ENCODE measurements at places on chromosomes 2 and 18.

GRCh38 chr2:23828986-23829385 is 97.9 kb downstream of the ATAD2B start:
- DNase-seq: no peak

DNA sequence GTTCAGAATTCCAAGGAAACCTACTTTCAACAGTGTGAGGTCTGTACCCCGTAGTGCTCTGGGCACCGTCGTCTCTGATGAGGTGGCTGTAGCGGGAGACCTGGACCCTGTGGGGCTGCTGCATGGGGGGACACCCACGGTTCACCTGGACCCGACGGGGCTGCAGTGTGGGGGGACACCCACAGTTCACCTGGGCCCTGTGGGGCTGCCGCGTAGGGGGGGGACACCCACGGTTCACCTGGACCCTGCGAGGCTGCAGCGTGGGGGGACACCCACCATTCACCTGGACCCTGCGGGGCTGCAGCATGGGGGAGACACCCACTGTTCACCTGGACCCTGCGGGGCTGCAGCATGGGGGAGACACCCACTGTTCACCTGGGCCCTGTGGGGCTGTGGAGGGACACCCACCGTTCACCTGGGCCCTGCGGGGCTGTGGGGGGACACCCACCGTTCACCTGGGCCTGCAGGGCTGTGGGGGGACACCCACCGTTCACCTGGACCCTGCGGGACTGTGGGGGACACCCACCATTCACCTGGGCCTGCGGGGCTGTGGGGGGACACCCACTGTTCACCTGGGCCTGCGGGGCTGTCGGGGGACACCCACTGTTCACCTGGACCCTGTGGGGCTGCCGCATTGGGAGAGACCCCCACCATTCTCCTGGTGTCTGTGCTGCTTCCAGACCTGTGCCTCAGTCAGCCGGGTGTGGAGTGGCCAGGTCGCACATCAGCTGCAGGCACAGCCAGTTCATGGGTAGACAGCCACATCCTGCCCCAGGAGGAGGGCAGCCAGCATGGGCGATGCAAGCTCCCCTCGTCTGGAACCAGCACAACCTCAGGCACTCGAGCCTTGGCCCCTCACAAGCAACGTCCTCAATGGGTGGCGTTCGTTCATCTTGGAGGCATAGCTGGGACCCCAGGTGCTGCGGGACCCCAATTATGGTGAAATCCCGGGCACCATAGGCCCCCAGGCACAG is 114.5 kb downstream of the TMEM18 start:
- DNase-seq: no peak

DNA sequence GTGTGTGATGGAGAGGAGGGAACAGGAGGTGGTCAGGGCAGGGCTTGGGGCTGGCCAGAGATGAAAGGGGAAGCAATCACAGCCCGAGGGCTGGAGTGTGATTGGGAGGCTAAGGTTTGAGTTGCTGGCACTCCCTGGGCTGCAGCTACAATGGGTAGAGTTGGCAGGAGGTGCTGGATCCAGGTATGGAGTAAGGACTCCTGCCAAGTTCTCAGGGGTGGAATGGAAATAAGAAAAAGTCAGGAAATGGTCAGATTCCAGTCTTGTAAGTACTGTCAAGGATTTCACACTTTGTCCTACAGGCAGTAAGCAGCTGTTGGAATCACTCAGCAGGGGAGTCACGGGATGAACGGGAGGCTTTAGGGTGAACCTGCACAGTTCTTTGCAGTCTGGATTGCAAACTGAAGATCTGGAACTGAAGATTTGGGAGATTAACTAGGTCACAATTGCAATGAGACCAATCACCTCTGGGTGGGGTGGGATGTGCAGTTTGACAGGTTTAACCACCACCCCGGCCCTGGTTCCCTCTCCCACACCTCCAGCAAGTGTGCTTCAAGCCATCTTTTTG is 10.9 kb upstream of the INPP5D start:
- DNase-seq: no peak

DNA sequence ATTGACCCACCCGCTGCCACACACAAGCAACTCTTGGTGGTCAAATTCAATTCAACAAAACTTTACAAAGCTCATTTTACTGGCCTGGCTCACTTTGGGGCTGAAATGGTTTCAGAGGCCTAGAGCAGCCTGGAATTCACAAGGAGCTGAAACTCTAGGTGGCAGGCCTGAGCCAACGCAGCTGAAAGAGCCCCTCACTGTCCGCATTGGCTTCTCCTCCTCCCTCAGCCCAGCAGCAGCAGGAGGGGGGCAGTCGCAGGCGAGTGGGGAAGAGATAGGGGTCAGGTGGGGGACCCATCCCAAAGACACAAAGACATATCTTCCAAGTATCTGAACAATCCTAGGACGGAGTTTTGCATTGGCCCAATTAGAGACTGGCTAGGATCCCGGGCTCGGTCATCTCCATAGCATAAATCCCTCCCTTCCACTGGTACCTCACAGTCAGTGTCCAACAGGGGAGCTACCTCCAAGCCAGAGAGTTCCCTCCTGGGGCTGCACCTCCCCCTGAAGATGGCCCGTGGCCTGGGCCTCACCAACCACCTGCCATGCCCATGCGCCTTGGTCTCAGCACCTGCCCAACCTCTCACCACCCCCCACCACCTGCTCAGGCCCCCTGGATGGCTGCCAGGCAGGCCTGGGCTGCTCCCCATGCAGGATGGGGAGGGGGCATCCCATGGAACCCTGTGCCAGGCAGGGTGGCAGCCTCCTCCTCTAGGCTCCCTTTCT is 113.4 kb downstream of the ZBTB7C start:
- no peak for DNase-seq

DNA sequence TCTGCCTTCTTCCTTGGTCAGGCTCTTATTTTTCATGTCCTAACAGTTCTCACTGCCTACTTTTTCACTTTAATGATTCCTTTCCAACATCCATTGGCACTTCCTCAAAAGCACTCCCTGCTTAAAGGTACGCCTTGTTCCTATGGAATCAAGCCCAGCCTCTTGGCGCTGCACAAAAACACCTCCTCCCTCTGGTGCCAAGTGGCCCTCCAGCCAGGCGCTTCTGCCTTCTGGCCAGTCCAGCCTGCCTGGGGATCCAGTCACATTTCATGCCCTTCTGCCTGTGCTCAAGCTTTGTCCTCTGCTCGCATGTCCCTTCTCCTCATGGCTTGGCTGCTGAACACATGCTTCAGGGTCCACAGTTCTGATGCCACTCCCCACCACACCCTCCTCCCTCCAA is 6.3 kb downstream of the TPRKB start:
- DNase-seq: no peak

- DNase-seq: no peak
Measured at GRCh38 chr2:46239847-46240181, 57.4 kb upstream of the EPAS1 start.

- no peak for DNase-seq
Measured at GRCh38 chr2:13638181-13638580, 921.4 kb downstream of the TRIB2 start.

DNA sequence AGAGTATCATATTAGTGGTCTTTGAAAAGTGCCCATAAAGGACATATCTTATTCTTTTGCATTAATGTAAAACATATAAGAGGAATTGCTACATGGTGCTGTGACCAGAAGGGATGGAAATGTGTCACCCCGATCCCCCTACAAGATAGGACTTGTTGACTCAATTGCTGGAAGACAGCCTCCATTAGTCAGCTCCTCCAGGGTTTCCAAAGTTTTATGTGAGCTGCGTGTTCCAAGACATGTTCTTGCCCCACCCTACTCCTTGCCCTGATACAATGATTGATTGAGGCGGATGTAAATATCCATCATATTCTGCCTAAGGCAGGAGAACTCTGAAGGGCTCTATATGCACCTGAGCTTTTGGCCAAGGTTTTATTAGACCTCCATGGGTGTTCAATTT is 541.0 kb upstream of the ZEB2 start:
- DNase-seq: no peak

GRCh38 chr2:64001382-64002101 is 17.7 kb downstream of the VPS54 start:
- DNase-seq: no peak

- DNase-seq: no peak
Measured at GRCh38 chr18:35131387-35132020, 90.3 kb downstream of the MAPRE2 start.

GRCh38 chr2:170739507-170740046 is 24.4 kb downstream of the SP5 start:
- DNase-seq: no peak

DNA sequence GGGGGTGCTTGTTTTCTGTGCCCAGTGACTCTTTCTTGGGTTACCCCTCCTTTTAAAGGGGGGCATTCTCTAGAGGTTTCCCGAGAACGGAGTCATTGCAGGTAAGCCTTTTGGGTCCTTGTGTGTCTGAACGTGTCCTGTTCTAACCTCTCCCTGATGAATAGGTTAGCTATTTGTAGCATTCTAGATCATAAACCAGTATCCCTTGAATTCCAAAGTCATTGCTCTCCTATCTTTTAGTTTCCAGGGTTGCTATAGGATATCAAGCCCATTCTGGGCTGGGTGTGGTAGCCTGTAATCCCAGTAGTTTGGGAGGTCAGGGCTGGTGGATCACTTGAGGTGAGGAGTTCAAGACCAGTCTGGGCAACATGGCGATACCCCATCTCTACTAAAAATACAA is 65.9 kb upstream of the YWHAQ start:
- no peak for DNase-seq

- no peak for DNase-seq
Measured at GRCh38 chr2:215431290-215431689, 4.6 kb downstream of the FN1 start.

DNA sequence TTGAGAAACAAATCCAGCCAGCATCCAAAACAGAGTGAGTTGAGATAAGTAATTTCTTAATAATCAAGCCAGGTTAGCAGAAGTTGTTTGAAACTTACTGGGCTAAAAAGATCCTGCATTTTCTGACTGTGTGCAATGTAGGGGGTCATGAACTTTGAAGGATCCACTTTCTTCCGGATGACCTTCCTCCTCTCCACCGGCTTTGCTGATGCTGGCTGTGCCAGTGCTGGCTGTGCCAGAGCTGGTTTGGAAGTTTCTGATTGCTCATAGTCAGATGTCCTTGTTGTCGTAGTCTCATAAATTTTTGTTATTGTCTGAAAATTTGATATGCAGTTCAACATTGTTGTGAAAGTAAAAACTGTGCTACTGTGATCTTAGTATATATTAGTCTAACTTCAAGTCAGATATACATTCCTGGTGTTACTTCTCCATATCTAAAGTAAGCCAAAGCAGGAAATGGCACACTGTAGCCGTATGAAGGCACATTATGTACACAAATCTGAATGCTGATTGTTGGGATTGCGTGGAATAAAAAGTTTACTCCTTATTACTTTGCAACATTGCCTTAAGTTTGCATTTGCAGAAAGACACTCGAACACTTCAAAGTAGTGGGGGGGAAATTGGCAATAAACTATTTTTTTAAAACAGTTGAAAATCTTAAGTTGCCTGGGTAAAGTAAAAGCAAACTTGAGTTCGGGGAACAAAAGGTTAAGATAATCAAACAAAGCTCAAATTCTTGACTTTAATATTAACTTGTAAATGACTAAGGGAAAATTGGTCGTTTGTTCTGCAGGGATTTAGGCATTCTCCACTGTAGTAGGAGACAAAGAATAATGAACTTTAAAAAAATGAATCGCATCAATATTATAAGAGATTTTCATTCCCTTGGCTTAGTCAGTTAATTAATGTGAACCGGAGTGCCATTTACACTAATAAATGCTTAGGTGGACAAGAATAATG is 6.4 kb downstream of the NEB start:
- DNase-seq: no peak

GRCh38 chr18:23635283-23636070 is 27.2 kb downstream of the ANKRD29 start:
- no peak for DNase-seq

DNA sequence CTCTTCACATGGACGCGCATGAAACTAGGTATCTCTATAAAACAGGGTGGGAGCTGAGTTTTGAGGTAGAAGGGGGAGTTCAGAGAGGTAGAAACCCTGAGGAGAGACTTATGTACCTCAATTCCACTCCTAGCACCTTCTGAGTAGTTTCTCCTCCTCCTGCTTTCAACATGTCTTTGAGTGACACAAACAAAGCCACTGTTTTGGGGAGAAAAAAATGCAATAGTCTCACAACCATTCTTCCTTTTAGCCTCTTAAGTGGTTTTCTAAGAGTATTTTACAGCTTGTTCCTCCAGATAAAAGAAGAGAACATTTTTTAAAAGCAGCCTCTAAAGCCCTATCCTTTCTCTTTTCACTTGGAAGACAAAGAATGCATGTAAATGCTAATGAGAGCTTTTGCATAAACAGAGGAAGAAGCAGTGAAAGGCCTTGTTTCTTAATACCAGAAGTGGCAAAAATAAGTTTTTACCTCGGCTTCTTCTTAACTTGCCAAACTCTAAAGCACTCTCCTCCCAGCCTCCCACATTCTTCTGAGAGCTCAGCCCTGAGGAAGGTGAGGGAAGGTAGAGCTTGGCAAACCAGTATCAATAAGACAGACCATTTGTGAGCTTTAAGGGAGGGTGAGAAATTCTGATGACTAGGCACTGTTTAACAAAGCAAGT is 1304.4 kb upstream of the ACVR2A start:
- no peak for DNase-seq

DNA sequence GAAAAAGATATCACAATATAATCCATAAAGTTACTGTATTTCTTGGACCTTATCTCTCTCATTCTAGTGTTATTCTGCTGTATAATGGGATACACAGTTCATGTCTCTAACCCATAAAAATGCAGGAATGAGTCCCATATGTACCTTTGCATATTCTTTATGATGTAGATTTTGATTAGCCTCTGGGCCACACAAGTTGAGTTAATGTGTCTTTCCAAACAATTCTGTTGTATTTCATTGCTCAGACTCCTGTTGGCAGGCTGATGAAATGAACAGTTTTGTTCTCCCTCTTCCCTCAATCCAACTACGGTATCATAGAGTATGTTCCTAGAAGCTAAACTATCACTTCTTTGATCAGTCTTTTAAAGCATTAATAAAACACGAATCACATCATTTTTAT is 113.2 kb upstream of the SATB2 start:
- DNase-seq: no peak

- DNase-seq: no peak
Measured at GRCh38 chr2:153235516-153235915, 243.0 kb downstream of the RPRM start.

GRCh38 chr18:25497151-25497794 is 145.3 kb upstream of the ZNF521 start:
- no peak for DNase-seq

- no peak for DNase-seq
Measured at GRCh38 chr2:157228946-157229345, 28.6 kb upstream of the GALNT5 start.

- DNase-seq: no peak
Measured at GRCh38 chr2:62765619-62766376, 60.3 kb downstream of the EHBP1 start.

GRCh38 chr2:98897746-98898145 is 38.3 kb downstream of the CRACDL start:
- no peak for DNase-seq

All from NCI-H2081 treated with DMSO at 0.1 percent for 48 hours (cell line).